ENCODE measurements at places on chromosomes 6 and 20.

- DNase-seq: no peak
These were observed 78.2 kb downstream of the C6orf118 start for GRCh38 chr6:165231177-165231576.

DNA sequence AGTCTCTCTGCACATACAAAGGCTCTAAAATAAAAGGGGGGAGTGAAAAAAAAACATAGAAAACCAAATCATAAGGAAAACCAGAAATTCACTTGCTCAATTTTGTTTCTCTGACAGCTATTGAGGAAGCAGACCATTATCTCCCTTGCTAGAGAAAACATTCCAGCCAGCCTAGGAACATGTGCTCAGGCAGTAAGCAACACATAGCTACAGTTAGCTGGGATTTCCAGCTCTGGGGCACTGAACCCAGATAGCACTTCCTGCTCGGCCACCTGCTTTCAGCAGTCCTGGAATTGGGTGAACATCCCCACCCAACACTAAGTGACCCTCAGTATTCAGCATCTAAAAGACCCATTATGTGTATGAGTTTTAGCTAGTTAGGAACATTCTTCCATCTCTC is 61.3 kb downstream of the TNFRSF21 start:
- DNase-seq: no peak

DNA sequence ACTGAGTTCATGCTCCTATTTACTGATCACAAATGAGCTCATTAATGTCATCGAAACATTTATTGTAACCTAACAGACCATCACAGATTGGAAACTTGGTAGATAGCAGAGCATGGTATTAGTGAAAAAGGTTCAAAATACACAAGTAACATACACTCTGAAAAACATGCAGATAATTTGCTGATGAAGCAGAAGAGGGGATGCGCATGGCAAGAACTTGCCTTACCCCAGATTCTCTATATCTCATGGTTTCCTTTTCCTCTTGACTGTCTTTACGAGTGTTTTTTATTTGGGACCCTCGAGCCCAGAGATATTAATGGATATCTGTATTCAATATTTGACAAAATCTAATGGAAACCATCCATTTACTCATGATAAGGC is 37.6 kb downstream of the QRSL1 start:
- no peak for DNase-seq

- no peak for DNase-seq
These were observed 128.0 kb downstream of the RIN2 start for GRCh38 chr20:19885939-19886660.

DNA sequence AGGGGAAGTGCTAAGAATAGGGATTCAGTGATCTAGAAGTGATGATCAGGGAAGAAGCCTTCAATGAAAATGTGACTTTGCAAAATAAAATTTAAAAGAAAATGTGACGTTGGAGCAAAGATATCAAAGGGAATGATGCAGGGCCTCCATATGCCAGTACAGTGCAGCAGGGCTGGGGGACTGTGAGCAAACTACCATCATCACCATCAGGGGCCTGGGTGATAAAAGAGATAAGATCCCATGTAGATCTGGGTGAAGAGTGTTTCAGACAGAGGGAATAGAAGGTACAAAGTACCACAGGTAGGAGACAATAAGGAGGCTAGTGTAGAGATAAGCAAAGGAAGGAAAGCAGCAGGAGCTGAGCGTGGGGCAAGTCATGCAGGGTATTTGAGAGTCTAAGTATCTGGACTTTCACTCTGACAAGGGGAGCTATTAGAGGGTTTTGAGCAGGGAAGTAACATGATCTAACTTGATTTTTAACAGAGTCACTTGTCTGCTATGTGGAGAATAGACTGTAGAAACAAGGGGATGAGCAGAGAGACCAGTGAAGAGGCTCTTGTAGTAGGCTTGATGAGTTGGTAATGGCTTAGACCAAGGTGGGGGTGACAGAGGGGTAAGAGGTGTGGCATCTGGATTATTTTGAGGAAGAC is 295.6 kb downstream of the ZFAND3 start:
- DNase-seq: no peak

DNA sequence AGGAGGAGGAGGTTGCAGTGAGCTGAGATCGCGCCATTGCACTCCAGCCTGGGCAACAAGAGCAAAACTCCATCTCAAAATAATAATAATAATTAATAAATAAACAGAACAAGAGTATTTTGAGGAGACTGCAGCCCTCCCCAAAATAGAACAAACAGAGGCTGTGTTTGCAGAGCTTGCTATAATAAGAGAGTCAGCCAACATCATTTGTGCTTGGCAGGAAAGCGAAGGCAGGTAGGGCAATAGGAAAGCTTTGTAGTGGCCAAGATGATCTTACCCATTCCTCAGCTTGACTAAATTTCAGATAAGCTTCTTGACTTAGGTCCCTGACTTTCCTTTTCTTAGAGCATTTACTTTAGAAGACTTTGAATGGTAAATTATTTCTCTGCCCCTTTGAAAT is 6.7 kb downstream of the C6orf141 start:
- DNase-seq: no peak

DNA sequence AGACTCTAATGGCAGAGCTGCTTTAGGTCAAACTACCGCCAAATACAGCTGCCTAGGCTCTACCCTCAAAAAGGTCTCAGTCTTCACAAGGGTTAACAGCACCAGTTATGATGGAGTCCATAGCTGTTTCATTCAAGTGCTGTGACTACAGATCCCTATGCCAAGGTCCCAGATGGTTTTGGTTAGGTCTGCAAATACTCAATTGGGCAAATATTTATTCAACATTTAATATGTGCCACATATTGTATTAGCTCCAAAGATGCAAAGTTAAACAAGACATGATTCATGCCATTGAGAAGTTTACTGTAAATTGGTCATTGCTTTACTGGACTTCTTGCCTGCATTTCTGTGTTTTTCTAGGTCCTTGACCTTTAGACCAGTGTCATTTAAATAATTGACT is 55.8 kb upstream of the TFAP2D start:
- no peak for DNase-seq

- no peak for DNase-seq
These were observed 30.9 kb downstream of the SLC22A2 start for GRCh38 chr6:160227769-160228161.

DNA sequence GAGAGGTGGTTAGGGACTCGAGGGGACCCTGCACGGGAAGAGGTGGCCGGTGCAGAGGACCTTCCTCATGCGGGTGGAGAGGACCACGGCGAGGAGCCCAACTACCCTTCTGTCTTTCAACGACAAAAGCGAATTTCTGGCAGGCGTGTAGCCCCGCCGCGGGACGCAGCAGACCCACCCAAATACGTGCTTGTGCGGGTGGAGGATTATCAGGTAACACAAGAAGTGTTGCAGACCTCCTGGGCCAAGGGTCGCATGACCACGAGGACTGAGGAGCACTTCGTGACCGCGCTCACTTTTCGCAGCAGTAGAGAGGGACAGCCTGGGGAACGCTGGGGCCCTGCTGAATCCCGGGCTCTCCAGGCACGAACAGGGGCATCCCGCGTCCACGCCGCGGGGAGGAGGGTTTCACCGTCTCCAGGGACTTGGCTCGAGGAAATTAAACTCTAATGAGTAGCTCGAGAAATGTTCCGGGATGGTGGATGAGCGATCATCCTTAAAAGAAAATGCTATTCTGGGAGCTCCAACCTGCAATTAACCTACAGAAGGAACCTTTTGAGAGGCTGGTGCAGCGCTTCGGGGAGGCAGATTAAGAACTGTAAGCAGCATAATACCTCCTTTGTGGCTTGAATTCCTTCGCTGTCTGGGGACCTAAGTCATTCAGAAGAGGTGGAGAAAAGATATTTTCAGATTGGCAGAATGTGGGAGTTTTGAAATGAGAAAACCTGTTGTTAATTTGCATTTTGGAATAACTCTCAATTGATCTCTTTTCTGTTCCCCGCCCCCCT is 804 bp downstream of the C6orf141 start:
- peak; percentile 4 for DNase-seq

GRCh38 chr20:29313481-29313880 is 1944.0 kb upstream of the DEFB115 start:
- DNase-seq: no peak

DNA sequence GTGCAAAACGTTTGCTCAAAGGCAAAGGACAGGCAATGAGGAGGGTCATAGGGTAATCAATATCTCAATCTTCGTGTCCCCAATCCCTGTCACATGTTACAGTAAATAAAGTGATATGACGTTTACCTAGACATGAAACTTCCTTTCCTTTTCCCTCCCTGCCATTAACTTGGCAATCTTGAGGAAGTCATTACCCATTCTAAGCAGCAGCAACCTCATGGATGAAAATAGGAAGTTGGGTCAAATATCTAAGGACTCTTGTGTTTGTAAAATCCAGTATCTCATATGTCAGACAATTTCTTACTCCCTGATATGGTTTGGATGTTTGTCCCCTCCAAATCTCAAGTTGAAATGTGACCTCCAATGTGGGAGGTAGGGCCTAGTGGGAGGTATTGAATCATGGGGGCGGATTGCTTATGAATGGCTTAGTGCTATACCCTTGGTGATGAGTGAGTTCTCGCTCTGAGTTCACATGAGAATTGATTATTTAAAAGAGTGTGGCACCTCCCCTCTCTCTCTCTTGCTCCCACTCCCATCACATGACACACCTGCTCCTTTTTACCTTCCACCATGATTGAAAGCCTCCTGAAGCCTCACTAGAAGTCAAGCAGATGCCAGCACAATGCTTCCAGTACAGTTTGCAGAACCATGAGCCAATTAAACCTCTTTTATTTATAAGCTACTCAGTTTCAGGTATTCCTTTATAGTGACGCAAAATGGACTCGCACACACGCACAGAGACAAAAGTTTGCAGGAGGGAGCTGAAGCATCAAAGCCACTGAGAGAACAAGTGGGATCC is 545.9 kb upstream of the JARID2 start:
- DNase-seq: no peak

DNA sequence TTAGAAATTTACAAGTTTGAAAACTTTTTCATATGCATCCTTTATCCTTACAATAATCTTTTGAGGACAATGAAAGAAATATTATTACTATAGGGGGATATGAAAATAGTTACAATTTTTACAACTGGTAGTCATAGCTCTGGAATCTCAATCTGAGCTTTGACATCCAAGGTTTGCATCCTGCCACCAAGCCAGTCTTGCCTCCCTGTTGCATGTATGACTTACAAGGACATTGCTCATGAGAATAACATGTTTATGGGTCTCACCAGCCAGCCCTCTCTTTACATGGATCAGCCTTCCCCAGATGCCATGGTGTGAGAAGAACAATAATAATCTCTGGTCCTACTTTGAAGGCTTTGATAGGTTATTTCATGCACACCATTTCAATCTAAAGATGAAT is 67.5 kb downstream of the THEMIS start:
- DNase-seq: no peak

DNA sequence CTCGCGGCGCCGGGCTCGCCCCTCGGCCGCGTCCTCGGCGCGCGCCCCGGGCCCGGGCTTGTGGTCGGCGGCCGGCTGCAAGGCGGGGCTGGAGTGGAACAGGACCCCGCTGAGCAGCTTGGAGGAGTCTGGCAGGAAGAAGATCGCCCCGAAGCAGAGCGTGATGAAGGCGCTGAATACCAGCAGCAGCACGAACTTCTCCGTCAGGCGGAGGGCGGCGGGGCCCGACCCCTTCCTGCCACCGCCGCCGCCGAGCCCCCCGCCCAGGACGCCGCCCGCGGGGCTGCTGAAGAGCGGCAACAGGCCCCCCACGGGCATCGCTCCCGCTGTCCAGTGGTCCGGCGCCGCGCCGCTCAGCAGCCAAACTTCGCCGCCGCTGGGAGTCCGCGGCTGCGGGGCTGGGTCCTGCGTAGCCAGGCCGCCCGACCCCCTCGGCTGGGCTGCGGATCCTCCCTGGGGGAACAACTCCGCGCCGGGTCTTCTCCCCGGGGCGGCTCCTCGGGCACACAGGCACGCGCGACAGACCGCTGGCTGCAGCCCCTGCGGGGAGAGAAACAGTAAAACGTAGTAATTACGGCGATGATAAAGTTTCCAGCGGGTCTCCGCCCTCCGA is 707 bp downstream of the MAN1A1 start:
- DNase-seq: peak; percentile 30

DNA sequence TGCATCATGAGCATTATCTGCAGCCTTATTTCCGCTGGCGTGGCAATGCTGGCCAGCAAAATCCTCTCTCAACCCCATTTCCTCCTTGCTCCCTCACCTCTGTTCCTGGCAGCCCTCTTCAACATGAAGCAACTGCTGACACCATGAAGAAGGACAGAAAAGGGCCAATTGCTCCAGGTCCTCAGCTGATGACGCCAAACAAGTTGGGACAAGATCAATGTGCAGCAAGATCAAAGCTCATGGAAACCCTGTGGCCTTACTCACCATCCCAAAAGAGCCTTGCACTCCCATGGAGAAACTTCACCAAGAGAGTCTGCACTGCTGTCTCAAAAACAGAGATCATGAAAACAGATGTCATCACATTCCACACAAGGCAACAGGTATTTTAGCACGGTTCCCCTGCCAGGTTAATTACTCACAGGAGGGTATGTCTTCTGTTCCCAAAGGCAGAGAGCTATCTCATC is 7.4 kb downstream of the GFOD1 start:
- DNase-seq: no peak

DNA sequence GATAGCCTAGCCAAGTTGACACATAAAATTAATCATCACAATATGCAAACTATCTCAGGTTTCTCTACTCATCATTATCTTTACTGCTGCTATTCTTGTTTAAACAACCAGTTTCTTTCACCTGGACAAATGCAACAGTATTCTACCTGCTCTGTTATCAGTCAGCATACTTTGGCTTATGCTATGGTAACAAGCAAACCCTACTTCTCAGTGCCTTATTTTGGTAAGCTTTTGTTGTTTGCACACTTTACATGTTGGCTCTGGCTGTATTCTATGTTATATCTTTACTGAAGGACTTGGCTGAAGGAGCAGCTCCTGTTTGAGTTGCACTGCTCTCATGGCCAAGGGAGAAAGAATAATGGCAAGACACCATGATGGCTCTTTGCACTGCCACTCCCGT is 463.1 kb downstream of the EPM2A start:
- no peak for DNase-seq

- DNase-seq: no peak
These were observed 750 bp downstream of the MAP7 start for GRCh38 chr6:136549300-136550044.

DNA sequence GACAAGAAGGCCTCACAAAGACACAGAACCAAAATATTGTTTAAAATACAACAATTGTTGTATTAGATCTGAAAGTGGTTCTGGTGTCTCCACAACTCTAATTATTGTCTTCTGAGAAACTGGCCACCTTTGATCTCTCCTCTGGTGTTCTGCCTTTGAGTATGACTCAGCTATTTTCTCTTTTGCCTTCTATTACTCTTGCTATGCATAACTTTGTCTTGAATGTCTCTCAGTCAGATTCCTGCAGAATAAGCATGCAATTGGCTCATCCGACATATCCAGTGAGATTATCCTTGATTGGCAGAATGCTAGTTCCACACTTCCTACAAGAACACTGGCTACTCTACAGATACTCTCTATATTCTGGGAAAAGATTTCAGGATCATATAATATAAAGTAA is 14.3 kb upstream of the EPM2A start:
- DNase-seq: no peak

DNA sequence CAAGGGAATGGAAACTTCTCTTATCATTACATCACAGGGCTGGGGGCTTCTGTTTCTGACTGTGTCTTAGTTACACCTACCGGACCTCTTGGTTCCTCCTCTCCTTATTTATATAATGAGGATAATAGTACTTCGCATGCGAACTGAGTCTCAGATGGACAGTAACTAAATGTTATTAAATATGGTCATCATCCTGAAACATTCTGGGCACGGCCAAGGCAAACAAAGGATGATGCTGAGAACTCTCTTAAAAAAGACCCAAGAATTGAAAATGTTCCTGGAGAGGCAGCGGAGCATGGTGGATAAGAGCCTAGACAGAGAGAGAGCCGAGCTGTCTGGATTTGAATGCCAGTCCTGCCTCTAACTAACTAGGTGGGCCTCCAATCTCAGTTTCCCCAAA is 119.8 kb upstream of the SASH1 start:
- no peak for DNase-seq

GRCh38 chr6:3965071-3965718 is 113.7 kb downstream of the FAM217A start:
- DNase-seq: no peak
